ENCODE measurements at places on chromosomes 11 and 22.

GRCh38 chr22:34129691-34130486 lies 209.6 kb upstream of the LARGE1 start:
- no peak for DNase-seq

- DNase-seq: no peak
Measured at GRCh38 chr11:8329336-8329735, 65.7 kb upstream of the LMO1 start.

DNA sequence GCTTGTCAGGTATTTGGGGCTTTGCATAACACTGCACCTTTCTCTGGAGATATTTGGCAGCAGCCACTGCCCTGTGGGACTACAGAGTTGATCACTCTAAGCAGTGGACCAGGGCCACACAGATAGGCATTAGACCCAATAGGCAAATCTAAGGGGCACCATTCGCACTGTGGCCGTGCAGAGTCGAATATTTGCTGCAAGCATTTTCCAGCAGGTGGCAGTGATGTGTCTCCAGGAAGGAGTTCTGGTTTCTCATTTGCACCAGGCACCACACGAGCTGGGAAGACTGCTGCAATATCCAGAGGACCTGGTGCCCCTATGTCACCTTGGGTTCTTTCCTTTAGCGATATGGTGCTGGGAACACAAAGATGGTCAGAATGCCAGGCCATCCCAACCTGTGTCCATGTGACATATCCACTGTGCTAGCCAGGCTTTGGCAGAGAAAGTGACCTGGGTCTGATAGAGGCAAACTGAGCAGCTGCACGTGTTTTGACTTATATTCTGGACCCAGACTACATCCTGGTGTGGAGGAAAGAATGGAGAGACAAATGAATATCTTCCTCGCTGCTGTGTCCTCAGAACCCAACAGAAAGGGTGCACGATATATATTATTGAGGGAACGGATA lies 318.7 kb downstream of the BUD13 start:
- DNase-seq: peak; percentile 2

- no peak for DNase-seq
Measured at GRCh38 chr11:68690671-68691401, 6.5 kb downstream of the GAL start.

DNA sequence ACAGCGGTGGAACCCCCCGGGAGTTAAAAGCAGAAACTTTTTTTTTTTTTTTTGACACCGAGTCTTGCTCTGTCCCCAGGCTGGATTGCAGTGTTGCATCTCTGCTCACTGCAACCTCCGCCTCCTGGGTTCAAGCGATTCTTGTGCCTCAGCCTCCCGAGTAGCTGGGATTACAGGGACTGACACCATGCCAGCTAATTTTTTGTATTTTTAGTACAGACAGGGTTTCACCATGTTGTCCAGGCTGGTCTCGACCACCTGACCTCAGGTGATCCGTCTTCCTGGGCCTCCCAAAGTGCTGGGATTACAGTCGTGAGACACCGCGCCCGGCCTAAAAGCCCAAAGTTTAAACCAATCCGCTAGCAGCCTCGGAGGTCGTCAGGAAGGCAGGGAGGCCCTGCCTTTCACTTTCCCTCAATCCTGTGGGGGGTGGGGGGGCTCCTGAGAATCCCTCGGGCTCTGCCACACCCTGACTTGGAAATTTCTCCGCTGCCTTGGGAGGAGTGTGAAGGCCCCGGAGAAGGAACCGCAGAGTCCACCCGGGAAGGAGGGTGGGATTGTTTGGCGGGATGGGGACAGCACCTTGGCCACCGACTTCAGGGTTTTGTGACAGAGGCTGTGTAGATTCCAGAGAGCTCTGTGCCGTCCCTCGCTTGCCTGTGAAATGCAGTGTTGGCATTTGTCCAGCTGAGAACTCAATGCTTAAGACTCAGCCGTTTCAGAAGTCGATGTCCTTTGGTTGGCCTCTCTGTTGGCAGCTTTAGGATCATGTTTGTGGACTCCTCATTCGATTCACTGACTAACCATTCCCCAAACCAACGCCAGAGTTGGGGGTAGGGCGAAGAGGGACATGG lies 1.0 kb downstream of the ARHGAP8 start:
- no peak for DNase-seq

GRCh38 chr22:29105468-29105867 lies 32.6 kb downstream of the KREMEN1 start:
- no peak for DNase-seq

GRCh38 chr22:32829451-32829851 lies 27.9 kb downstream of the TIMP3 start:
- no peak for DNase-seq

DNA sequence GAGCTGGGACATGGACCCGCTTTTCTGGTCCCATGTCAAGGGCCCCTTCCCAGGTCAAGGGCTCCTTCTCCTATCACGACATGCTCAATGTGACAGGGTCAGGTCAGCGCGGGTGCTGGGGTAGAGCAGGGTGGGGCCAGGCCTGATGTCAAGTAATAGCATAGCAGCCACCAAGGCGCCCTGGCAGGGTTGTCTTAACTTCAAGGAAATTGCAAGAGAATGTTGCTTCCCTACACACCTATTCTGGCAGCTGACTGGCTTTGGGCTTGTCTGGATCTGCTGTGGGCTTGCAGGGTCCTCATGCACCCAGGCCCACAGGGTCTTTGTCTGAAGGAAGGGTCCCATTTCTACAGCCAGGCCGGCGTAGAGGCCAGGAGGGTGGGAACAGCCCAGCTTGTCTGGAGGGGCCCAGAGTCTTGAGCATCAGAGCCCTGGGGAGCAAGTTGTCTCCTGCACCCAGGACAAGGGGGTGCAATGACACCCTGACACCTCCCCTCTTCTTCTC lies 71.4 kb downstream of the BUD13 start:
- DNase-seq: no peak

Data from stimulated activated CD8-positive, alpha-beta memory T cell treated with anti-CD3 and anti-CD28 coated beads, Interleukin-15, amount 100 ng/mL, for 48 hours (primary cell).